MV-4-11 (cell line): ENCODE measurements at places on chromosomes 6 and 20.

- no peak for DNase-seq
Observed at GRCh38 chr20:60087563-60088105, 129.4 kb downstream of the CDH26 start.

DNA sequence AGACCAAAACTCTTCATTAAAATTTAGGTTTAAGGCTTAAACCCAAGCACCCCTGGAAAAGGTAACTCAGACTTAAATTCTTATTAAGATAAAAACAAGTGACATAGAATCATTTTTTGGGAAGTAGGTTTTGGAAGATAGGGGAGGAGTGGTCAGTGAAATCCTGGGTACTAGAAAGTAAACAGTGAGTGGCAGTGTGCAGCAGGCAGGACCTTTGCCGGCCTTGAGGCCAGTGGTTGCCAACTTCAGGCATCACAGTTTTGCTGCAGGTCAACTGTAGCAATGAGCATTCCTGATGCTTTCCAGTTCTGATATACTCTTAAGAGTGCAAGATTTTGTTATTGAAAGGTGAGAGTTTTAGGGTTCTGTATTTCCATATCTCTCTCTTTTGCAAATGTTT, 69.3 kb upstream of the SUPT3H start:
- DNase-seq: no peak

- DNase-seq: peak; percentile 73
Observed at GRCh38 chr6:144666781-144667180, 381.6 kb downstream of the UTRN start.

- DNase-seq: no peak
Observed at GRCh38 chr20:24962510-24962909, 13.4 kb downstream of the CST7 start.

DNA sequence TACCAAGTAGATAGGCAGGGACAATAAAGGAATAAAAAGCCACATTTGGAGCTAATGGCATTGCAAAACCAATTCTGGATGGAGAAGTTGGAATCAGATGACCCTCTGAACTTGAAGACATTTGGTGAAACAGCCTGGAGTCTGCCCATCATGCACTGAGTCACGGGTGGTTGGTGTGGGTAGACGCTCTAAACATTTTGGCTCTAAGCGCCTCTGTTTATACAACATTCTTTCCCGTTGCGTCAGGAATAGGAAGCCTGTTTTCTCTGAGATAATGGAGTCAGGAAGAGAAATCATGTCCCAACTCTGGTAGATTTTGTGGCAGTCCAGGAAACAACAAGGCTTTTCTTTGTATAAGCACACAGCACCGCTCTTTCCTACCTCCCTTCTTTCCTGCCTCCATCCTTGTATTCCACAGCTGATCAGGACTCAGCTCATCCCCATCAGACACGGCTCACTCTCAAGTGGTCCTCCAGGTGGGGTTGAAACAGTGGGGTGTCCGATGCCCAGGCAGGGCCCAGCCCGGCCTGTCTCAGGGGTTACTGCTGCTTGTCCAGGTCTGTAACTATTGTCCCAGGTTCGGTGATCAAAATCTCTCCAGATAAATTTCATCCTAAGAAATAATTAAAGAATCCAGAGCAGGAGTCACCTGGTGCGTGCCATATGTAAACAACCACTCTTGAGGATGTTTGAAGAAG, 12.1 kb upstream of the RAMACL start:
- peak; percentile 42 for DNase-seq

GRCh38 chr6:49339096-49339495, 124.0 kb downstream of the MMUT start:
- DNase-seq: no peak
